Activated T-cell treated with anti-CD3 and anti-CD28 coated beads for 24 hours (primary cell): ENCODE measurements at places on chromosomes 4 and X.

DNA sequence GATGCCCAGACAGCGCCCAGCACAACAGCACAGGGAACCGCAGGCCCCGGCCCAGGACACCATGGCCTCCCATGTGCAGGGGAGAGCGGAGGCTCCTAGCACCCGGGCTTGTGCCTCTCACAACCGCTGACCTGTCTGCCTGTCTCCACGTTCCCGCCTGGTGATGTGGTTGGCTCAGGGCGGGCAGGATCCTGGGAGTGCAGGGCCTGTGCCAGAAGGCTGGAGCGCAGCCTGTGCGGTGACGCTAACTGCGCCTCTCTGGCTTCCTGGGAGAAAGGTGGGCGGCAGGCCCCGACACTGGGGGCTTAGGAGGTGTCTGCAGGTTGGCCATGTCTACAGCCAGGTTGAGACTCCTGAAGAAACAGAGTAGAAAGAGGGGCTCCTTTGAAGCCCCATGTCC is 48.7 kb downstream of the CPZ start:
- no peak for DNase-seq

DNA sequence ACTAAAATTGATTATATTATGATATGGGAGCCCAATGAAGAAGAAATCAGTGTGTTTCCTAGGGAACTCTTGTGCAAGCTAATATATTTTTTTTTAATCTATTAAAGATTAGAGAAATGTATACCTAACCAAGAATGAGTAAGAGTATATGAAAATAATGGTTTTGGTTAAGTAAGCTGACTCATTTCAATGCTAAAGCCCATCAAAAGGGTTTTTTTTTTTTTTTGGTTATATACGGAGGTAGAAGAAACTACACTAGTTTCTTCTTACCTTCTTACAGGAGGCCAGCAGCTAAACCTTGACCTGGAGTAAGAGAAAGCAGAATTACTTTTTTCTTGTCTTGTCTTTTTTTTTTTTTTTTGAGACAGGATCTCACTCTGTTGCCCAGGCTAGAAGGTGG is 27.5 kb downstream of the RUFY3 start:
- no peak for DNase-seq

DNA sequence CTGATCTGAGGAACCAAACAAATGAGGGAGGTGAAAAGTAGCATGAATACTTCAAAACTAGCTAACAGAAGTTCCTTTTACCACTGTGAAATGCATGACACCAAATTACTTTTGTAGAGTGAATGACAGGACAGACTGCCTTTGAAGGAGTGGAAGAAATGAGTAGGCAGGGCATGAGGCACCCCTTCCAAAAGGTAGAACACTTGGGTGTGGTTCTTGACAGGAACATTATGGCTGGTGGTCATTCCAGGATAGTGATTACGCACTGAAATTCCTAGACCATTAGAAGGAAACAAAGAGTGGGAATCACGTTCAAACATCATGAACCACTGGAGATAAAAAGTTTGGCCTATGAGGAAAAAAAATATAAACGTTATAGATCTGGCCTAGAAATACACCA is 4.9 kb downstream of the HUWE1 start:
- DNase-seq, result no peak

DNA sequence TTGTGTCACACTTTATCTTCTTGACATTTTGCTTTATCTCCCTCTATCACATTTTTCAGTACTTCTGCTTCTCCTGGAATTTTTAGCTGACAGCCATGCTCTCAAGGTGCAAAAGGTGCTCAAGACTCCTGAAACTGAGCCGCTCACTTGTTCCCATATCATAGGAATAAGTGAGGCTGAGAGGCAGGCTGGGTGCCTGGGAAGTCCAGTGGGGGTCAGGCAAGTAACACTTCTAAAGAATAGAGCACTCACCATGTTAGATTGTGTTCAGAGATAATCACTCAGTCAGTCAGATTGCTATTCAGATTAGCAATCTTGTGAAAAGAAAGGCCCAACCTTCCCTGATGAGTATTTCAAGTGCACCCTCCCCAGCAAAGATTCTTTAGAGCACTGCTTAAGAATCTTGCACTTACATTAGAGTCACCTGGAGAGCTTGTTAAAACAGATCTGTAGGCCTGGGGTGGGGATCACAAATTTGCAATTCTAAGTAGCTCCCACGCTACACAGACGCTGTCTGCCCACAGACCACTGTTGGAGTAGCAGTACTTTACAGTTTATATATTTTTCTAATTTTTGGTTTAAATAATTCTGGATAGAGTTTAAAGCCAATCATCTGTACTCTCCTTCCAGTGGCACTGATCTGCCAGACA is 23.1 kb upstream of the LRAT start:
- no peak for DNase-seq

DNA sequence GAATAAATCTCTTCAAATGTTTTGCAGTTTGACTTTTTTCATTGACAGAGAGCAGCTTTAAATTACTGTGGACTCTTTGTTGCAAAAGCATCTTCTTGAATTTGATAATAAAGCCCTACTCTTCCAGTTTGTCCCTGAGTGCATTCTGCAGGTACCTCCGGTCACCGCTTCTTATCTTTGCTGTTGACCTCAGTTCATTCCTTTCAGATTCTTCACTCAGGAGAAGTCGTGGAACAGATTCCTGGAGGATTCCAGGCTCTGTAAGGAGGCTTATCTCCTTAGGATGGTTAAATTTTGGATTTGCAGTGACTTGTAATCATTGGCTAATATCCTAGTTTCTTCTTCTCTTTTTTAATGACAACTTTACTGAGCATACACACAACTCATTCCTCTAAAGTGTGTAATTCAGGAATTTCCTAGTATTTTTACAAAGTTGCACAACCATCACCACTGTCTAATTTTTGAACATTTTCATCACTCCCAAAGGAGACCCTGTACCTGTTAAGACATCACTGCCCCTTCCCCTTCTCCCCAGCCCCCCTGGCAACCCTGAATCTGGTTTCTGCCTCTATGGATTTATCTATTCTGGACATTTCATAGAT is 22.0 kb downstream of the TBL1X start:
- DNase-seq, result no peak

- DNase-seq, result no peak
These were observed 649 bp upstream of the VBP1 start for GRCh38 chrX:155215443-155216178.

DNA sequence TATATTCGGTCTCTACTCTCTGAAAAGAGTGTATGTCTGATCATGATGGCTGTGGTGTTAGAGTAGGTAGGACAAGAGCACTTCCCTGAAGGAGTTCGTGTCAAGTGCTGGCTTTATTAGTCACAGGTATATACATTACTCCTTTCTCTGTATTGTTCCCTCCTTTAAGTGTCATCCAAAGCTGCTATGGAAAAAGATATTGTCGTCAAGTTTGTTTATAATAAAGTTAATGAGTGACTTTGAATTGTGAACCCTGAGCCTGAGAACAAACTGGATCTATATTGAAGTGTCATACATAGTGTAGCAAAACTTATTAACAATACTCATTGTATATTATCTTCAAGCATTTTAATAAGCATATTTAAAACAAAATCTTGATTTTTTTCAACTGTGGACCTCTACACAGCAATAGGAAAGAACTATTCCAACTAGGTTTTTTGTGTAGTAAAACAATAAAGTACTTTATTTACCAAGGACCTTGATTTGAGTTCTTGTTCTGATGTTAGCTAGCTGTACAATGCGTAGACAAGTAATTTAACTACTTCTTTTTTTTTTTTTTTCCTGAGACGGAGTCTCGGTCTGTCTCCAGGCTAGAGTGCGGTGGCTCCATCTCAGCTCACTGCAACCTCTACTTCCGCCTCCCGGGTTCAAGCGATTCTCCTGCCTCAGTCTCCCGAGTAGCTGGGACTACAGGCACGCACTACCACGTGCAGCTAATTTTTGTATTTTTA is 177.7 kb downstream of the RAPGEF2 start:
- DNase-seq, result no peak
